ENCODE measurements at places on chromosomes 16 and 17.

DNA sequence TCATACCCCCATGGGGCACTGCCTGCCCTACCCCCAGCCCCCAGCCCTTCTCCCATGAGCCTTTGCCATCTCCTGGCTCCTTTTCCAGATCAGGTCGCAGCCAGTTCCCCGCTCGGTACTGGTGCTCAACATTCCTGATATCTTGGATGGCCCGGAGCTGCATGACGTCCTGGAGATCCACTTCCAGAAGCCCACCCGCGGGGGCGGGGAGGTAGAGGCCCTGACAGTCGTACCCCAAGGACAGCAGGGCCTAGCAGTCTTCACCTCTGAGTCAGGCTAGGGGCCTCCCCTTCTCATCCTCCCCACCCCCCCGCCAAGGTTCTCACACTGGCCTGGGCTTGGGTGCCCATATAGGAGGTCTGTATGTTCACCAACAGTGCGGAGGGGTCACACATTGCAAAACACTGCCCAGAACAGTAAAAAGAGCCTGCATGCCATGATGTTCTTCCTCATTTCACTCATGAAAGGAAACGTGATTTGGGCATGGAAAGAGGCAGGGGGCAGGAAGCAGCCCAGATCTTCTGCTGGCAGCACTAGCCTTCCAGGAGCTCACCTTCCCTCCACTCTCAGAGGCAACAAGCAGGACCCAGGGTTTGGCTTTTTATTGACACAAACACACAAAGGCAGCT lies 7.5 kb downstream of the IFI35 start:
- DNase-seq, result no peak

DNA sequence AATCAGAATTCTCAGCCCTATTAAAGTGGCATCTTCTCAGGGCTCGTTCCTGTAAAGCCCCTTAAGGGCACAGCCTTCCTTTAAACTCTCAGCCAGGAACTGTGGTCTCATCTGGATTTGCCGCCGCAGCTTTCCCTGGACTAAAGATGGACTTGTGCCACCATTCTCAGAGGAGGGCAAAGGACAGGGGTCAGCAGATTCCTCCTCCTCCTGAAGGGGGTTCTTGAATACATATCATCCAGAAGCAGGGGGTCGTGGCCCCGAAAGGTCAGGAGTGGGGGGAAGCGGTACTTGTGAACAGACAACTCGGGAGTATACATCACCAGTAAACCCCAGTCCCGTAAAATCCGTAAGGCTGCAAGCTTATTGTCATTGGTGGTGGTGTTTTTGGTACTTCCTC lies 174.8 kb downstream of the RPTOR start:
- no peak for DNase-seq

DNA sequence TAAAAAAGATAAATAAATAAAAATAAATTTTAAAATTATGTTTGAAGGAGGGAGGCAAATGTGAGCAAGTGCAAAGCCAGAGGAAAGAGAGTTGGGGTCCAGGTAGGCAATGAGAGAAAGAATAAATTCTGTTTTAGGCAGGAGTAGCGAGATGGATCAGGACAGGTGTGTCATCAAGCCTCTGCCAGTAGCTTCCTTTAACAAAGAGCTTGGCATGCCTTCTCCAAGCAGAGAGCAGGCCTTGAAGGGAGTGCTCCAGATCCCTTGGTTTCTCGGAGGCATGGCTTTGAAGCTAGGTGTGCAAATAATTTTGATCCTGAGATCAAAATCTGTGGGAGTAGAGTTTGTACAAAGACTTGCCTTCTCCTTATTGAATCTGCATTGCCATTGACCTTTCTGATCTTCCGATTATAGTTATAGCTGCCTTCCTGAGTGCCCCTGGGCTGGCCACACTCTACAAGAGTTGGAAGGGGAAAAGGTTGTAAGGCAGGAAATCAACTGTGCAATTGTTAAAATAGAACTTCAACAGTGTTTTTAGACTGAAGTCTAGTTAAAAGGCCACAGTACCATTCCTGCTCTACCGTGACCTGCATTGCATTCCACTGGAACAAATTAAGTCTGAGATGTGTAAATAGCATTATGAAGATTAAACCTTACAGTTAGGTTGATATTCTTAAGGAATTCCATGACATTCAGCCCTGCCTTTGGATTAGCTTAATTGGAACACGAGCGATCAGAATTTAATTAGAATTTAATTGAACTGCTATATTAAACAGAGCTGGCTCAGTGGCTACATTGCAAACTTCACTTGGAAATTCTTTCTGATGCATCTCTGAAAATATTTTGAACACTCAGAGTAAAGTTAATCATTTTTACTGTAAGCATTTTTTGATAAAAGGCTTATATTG lies 33.7 kb downstream of the IQCK start:
- DNase-seq, result no peak

GRCh38 chr16:87551487-87551886 lies 50.8 kb upstream of the JPH3 start:
- no peak for DNase-seq

DNA sequence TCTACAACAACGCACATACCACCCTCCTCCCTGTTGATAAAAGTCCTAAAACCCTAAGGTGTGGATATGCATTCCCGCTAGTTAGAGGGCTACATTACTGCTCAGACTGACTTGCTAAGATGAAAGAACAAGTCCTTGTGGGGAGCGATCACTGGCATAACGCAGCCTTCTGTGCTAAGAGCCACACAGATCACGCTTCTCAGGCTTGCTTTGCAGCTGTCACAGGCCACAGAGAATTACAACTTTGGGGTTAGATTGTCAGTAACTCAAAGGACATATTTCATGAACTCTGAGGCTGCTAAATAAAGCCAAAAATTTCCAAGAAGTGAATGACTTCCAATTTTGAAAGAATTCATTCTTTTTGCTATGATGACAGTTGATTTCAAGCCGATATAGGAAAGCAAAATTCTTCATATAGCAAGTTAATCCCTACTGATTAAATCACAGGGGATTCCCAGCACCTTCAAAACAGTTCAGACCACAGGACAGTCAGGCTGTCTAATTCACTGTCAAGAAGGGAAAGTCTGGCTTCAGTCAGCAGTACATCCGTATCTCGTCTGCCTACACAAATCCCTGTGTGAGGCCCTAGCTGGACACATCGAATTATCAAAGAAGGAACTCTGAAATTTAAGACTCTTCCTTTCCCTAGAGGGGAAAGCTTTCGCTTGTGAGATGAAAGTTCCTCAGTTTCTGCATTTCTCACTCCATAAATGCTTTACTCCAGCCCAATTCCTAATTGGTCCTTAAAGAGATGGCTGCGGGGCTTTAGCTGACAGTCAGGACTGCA lies 107.1 kb downstream of the VPS53 start:
- DNase-seq, result no peak

DNA sequence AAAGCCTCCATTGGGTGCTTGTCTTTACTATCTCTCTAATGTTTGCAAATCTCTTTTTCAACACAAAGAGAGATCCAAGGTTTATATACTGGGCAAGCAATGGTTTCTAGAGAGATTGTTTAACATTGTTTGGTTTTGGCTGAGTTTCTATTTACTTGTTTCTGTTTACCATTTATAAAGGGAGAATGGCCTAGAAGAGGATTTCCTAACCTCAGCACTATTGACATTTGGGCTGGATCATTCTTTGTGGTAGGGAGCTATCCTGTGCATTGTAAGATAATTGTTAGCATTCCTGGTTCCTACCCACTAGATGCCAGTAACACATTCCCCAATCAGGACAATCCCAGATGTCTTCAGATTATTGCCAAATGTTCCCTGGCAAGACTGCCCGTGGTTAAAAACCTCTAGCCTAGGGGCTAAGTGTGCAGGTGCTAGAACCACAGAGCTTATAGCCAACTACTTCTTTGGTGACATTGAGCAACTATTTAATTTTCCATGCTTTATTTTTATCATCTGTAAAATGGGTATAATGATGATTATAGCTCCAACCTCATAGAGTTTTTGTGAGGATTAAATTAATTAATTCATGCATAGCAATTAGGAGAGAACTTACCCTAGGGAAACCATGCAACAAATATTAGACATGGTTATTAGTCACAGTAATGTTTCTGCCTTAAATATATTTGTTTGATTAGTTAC lies 413.9 kb upstream of the MAF start:
- no peak for DNase-seq

- DNase-seq, result no peak
Measured at GRCh38 chr17:39209317-39210092, 9.4 kb downstream of the RPL19 start.

DNA sequence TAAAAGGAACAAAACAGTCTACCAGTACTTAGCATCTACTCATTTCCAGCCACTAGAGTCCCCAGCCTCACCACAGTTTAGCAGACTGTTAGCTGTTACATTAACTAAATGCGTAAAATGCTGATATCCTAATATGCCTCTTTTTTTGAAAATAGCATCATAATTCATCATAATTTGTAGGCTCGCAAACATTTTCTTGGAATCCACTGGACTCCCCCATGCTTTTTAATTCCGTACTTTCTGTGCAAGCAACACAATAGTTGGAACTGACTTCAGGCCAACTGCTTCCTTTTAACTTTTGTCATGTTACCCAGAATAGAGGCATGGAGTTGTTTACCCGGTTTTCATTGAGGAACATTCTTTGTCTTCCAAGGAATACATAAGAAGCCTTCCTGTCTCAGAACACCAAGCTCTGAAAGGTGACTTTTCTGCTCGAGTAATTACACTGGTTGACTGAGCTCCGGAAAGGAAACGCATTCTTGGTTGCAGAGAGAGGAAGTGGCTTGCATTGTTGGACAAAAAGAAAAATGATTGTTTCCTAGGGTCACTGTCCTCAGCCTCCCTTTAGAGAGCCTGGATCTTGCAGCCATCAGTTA lies 30.9 kb upstream of the SEC14L1 start:
- no peak for DNase-seq

GRCh38 chr16:17471719-17472461 lies 1.1 kb upstream of the XYLT1 start:
- DNase-seq, result no peak

- DNase-seq, result no peak
Measured at GRCh38 chr17:8924595-8924994, 40.9 kb downstream of the PIK3R5 start.

DNA sequence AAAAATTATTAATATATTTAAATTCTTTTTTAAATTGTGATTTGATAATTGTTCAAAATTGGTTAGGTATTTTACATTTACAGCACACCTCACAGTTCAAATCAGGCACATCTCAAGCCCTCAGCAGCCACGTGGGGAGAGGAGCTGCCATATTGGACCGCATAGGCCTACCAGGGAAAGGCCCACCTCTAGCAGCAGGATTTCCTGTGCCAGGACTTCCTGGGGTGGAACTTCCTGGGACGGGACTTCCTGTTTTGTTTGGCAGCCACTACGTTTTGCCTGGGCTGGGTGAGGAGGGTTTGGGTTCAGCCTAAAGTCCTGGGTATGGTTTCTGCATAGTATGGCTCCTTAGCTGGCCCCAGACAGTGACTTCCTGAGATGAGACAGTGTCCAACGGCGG lies 298.5 kb upstream of the FOXF1 start:
- DNase-seq, result no peak
